Activated CD8-positive, alpha-beta memory T cell treated with anti-CD3 and anti-CD28 coated beads, Interleukin-2, amount 10 ng/mL, durations not matched to agents 7 days and 5 days (primary cell): ENCODE measurements at places on chromosomes 5 and 9. TPM values are rescaled to one million over a fixed set of nuclear protein-coding genes. Genes with fewer than 3 reads are reported as not detected.

- DNase-seq = no peak
Measured at GRCh38 chr5:152264645-152265254, 140.3 kb downstream of the NMUR2 start.

DNA sequence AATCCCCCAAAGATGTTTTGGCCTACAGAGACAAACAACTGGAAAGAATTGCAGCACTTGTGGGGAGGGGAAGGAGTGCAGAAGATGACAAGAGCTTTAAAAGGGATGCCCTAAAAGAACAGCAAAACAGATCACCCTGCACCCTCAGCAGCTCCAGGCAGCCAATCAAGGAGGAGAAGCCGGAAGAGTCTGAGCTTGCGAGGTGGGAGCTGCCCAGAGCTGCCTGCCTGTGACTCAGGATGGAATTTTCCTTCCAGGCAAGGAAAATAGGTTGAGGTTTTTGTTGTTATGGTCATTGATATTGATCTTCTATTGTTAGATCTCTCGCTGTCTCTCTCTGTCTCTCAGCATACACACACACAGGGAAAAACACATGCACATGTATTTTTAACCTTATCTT lies 70.3 kb upstream of the MAP1B start:
- no peak for DNase-seq

MCTP1 gene
- total RNA-seq = not detected

GRCh38 chr9:127970401-127971313 lies 10.1 kb downstream of the EEIG1 start:
- peak; percentile 92 for DNase-seq

GABBR2 gene
- total RNA-seq = not detected

GRCh38 chr5:115484368-115484767 lies 60.2 kb downstream of the FEM1C start:
- DNase-seq = no peak

CCDC192 gene
- total RNA-seq = not detected

DNA sequence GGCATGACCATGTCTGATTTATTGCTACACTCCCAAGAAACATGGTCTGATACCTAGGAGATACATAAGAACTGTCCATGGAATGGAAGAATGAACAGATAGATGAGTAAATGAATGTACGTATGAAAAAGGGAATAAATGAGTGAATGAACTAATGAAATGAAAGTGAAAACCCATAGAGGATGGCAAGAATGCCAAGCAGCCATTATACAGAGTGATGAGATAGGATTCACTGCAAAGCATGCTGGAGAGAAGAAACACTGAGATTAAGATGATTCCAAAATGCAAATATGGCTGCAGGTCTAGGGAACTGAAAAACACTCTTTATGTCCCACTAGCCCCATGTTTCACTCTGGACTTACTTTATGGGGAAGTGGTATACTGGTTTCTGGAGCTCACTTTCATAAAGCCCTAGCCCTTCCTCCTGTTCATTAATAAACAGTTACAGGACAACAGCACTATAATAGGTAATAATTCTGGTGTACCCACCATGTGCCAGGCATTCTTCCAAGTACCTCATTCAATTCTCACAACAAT lies 170.3 kb upstream of the RAD23B start:
- DNase-seq = no peak

DNA sequence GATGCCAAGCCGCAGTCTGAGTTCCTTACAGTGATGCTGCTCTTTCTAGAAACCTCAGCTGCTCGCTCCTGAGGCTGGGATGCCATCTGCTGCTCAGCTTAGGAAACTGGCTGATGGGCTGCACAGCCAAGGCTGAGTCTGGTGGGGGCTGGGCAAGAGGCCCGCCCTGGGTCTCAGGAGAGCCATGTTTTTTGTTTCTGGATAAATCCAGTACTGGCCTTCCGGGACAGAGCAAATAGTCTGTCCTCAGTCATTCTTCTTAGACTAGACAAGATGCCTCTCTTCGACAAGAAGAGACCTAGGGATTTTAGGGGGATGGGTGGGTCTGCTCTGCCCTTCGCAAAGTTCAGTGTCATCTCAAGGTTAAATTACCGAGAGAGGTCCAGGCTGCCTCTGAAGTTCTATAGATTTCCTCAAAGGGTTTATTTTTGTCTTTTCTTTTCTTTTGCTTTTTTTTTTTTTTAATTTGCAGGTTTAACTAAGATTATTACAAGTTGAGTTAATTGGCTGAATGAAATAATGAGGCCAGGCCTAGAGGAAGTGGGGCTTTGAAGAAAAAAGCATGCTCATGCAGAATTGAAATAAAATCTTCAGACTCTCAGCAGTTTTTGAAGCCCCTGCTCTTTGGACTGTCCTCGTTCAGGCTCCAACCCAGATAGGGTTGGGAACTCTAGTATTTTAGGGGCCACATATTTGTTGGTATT lies 30.6 kb upstream of the MATR3 start:
- peak; percentile 83 for DNase-seq

- no peak for DNase-seq
Measured at GRCh38 chr9:76655971-76656370, 108.3 kb upstream of the PCA3 start.

DNA sequence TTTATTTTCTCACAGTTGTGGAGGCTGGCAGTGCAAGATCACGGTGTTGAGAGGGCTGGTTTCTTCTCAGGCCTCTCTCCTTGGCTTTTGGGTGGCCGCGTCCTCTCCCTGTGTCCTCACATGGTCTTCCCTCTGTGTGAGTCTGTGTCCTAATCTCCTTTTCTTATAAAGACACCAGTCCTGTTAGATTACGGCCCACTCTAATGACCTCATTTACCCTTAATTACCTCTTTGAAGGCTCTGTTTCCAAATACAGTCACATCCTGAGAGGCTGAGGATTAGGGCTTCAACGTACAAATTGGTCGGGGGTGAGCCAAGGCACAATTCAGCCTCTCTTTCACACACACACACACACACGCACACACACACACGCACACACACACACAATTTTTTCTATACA lies 73.0 kb downstream of the UGCG start:
- no peak for DNase-seq

DNA sequence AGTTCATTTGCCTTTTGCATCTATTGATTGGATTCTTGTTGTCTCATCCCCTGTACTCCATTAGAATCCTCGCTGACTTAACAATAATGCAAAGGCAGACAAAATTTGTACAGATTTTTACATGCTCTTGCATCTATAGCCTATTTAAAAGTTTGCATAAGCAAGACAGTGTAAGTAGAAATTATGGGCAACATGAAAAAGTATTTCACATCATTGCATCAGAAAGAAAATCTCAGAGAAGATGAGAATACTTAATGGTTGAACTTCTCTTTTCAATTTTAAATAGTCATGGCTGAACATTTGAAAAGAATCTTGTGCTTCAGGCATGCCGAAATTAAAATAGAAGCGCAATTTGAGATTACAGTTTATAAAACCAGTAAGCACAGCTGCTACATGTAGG lies 226.4 kb downstream of the EFNA5 start:
- DNase-seq = no peak

OR13D1 gene
- not detected for total RNA-seq

GRCh38 chr5:44719856-44720255 lies 88.9 kb upstream of the MRPS30 start:
- DNase-seq = no peak

DNA sequence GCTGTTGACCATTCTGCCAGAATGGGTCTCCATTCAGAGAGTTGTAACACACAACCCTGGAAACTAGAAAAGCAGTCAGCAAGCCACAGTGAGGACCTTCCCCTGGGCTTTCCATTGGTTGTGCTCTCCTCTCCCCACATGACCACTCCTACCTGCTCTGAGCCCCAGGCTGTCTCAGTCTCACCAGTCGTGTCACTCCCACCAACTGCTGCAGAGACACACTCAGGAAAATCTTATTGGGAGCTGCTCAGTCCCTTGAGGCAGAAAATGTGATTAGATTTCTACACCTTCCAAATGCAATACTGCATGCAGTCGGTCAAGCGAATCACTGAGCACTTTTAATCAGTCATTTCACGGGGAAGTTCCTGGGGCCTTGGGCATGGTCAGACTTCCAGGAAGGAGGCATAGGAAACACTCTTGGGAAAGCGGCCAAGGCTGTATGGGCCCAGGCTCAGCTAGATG lies 284.2 kb upstream of the NMUR2 start:
- DNase-seq = no peak
